Skeletal muscle cell (primary cell): ENCODE measurements at places on chromosomes 3 and 15.

- no peak for DNase-seq
Measured at GRCh38 chr3:17257269-17257668, 372.5 kb downstream of the PLCL2 start.

GRCh38 chr15:22955544-22956119, 24.5 kb downstream of the CYFIP1 start:
- DNase-seq, result no peak

- no peak for DNase-seq
Measured at GRCh38 chr3:33962396-33962795, 164.0 kb downstream of the PDCD6IP start.

- DNase-seq, result no peak
Measured at GRCh38 chr3:41581700-41582099, 380.2 kb downstream of the ULK4 start.

DNA sequence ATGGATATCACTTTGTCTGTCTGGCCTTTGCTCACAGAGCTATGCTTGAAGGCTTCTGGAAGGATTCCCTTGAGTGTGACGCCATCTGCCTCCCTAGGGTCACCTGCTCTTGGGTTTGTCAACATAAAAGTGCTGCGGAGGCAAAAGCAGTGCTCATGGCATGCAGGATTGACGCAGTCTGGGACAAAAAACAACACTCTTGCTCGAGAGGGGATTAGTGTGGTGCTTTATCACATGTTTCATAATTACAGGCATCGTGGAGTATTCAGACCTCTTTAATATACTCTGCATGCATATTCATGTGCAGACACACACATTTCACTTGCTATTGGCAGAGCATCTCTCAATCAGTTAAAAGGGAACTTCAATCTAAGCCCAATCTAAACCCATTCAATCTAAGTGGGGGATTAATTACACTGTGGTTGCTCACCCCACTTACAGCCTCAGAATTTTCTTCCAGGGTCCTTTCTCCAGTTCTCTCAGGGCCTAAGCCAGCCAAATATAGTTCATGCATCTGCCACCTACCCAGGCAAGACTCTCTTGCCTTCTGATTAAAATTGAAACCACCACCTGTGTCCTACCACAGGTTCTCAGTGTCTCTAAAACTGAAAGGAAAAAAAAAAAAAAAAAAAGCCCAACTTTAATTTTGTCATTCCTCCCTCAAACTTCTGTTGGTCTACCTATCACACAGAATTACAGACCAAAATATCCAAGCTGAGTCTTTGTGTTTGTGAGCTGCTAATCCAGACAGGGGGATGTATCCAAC, 75.6 kb downstream of the BFSP2 start:
- DNase-seq, result no peak

GRCh38 chr3:110026421-110026820, 689.1 kb upstream of the DPPA4 start:
- DNase-seq, result no peak
